ENCODE measurements at places on chromosomes 7 and 10. TPM values are rescaled to one million over a fixed set of nuclear protein-coding genes. Genes with fewer than 3 reads are reported as not detected.

Gene TSPAN12
- total RNA-seq: 0.46 TPM

Gene CTAGE15
- not detected for total RNA-seq

Gene SCIN
- 0.49 TPM for total RNA-seq

Gene LRIT1
- total RNA-seq: not detected

Gene GHRHR
- not detected for total RNA-seq

Gene DOCK1
- 26.3 TPM for total RNA-seq

Gene MACROH2A2
- 27.2 TPM for total RNA-seq

Gene OR13A1
- not detected for total RNA-seq

Gene SLC39A12
- total RNA-seq: not detected

Gene SUN3
- total RNA-seq: not detected

Gene ABI1
- 60.0 TPM for total RNA-seq

Gene LBX1
- not detected for total RNA-seq

Gene RSBN1L
- total RNA-seq: 8.4 TPM

Gene A1CF
- total RNA-seq: not detected

Gene MYH16
- total RNA-seq: 0.56 TPM

Gene ITGB8
- 0.81 TPM for total RNA-seq

Gene ABCB8
- 52.6 TPM for total RNA-seq

Gene SPDYE2B
- not detected for total RNA-seq

Gene TYW1
- total RNA-seq: 15.1 TPM

Gene ASB10
- not detected for total RNA-seq

Gene TMUB1
- 36.3 TPM for total RNA-seq

Gene AKR1C3
- 1,217 TPM for total RNA-seq

Gene KCNH2
- total RNA-seq: 0.38 TPM

Gene SPDYE6
- not detected for total RNA-seq

Gene SEMA3C
- total RNA-seq: 62.4 TPM

Gene CTAGE4
- total RNA-seq: not detected

Gene MYL10
- total RNA-seq: not detected

Gene NPTX2
- total RNA-seq: 0.06 TPM

Gene HOXA10
- 6.8 TPM for total RNA-seq

Gene PDK4
- 9.1 TPM for total RNA-seq

Gene ATG9B
- total RNA-seq: 0.60 TPM

Gene HABP2
- 0.07 TPM for total RNA-seq

Gene TLX1
- total RNA-seq: not detected

Gene PTCD1
- 6.5 TPM for total RNA-seq

Gene MYPN
- total RNA-seq: 3.2 TPM

Gene KAZALD1
- total RNA-seq: 2.7 TPM

Gene SYNPO2L
- total RNA-seq: not detected

Gene UTF1
- total RNA-seq: not detected

Gene TYW1B
- 2.8 TPM for total RNA-seq

Gene FEZF1
- not detected for total RNA-seq

Gene PAX2
- total RNA-seq: 0.15 TPM

Gene COL13A1
- total RNA-seq: 0.63 TPM

Gene CALML3
- not detected for total RNA-seq

All from A549 treated with CORT108297 at 1 μM for 4 hours (cell line).